RWPE2 (cell line): ENCODE measurements at places on chromosomes 6 and 20.

DNA sequence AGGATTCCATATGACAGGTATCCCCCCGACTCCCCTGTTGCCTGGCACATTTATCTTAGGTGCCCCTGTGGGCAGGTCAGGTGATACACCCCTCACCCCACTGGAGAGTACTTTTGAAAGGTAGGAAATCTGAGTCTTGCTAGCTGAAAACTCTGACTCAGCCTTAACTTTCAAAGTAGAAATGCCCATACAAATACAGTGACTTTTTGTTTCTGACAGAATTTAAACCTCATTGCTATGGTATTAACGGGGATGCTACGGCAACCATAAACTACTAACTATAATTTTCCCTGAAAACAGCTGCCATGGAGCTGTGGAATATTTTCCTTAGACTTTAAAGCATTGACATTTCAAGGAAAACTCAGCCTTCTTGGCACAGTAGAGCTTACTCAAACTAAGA lies 536.0 kb downstream of the RFPL4B start:
- DNase-seq = no peak

- DNase-seq = no peak
Observed at GRCh38 chr20:14935285-14935684, 597.9 kb upstream of the FLRT3 start.

- no peak for DNase-seq
Observed at GRCh38 chr20:17955302-17955701, 13.3 kb downstream of the SNX5 start.

DNA sequence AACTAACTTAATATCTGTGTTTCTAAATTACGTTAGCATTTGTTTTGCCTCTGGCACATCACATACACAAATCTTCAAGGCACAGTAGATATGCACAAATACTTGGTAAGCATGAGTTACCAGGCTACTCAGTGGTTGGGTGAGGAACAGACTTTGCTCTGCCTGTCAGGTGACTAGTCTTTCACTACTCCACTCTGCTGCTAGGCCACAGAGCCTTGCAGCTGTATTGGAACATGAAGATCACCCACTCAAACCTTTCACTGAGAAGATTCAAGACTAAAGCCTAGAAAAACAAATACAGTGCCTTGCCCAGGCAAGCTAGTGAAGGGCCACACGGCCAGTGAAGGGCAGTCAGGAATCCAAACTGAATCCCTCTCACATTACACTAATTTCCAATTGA lies 47.0 kb downstream of the DTNBP1 start:
- no peak for DNase-seq

GRCh38 chr20:62303340-62304226 lies 786 bp downstream of the ADRM1 start:
- peak; percentile 91 for DNase-seq

DNA sequence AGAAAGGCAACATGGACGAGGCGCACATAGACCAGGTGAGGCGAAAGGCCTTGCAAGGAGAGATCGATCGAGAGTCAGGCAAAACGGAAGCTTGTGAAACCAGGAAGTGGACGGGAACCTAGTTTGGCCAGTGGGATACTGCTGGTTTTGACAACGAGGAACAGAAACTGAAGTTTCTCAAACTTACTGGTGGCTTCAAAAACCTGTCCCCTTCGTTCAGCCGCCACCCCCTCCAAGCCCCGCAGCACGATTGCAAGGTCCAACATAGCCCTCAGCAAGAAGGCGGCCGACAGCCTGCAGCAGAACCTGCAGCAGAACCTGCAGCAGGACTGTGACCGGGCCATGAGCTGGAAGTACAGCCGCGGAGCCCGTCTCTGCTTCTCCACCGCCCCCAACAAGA lies 238.0 kb downstream of the KHDC1L start:
- no peak for DNase-seq
